ENCODE measurements at places on chromosomes 7 and 10. TPM values are rescaled to one million over a fixed set of nuclear protein-coding genes. Genes with fewer than 3 reads are reported as not detected.

The CRHR2 gene
- not detected for total RNA-seq

The WDR86 gene
- 0.26 TPM for total RNA-seq

The OR2A7 gene
- total RNA-seq = 1.5 TPM

The LRRC61 gene
- 21.4 TPM for total RNA-seq

The SFRP5 gene
- 0.42 TPM for total RNA-seq

The COL13A1 gene
- total RNA-seq = not detected

The CPA4 gene
- total RNA-seq = not detected
